Liver (tissue), 10 donors: ENCODE measurements at places on chromosomes 7 and 10.

DNA sequence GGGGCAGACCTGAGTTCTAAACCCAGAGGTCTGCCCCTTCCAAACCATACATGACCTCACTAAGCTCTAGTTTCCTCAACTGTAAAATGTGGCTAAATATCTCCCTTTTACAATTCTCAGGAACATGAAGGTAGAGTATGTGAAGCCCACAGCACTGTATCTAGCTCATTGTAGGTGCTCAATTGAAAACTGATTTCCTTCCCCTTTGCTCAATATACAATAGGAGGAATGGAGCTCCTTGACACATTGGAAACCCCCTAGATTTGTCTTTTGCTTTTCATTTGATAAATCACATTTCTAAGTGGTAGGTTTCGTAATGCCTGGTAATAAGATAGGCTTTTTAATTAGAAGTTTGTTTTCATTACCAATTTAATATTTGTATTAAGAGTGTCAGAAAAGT, 153.3 kb downstream of the ARID5B start:
- no peak for DNase-seq

DNA sequence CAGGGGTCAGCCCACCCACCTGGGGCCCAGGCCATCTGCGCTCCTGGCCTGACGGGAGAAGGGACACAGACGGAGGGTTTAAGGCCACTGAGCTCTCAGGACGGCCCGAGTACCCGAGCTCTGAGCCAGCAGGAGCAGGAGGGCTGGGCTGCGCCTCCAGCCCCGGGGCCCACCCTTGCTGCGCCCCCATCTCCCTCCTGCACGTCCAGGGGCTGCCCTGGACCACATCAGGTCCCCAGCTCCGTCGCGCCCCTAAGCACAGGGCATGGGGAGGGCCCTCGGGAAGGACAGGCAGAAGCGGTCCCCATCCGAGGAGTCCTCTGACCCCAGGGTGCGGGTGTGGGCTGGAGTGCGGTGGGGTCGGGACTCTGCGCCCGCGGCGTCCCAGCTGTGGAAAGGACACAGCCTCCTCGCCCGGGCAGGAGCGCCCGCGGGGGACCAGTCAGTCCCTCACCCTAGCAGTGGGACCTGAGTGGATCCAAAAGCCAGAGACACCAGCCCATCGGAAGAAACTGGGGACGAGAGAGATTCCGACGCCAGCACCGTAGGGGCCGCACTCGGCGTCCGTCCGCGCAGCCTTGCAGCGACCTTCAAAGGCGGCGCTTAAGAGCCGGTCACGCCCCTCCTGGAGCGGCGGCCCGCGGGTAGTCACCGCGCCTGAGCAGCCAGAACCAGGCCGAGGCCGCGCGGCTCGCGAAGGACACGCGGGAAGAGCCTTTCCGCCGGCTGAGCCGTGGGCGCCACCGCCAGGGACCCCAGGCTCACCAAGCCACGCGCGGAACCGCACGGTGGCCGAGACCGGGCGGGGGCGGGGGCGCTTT, 15.9 kb downstream of the CAMK2B start:
- DNase-seq: peak; percentile 37

DNA sequence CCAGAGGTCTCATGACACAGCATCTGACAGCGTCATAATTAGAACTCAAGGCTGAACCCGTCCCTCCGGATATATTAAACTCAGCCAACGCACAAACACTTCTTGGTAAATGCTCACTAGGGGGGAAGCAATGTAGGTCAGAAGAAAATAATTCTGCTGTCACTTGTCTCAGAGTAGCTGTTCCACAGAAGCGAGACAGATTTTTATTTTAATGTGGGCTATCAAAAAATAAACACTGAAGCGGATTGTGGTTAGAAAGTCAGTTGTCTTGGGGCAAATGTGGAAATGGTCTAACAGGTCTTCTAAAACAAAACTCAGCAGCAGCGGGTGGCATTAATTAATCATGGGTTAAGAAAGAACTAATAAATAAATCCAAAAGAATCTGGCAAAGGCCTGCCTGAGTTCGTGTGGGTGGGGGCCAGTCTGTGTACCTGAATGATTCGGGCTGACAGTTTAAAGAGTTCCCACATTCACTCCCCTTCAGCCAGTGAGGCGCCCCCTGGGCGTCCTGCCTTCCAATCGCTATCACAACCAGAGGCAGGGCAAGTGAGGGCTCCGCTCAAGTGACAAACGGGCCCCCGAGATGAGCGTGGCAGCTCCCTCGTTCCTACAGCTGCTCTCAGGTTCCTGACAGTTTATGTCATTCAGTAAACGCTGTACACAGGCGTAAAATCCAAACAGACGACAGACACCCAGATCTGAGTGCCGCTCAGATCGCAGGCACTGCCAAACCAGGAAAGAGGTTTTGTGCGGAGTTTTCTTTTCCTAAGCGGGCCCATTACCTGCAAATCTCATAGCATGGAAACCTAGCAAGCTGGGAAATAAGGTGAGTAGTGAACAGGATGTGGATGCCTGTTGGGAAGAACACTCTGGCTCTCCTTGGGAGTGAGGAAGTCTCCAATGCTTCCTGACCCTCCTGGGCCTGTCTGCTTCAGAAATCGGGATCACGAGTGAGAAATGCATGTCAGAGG, 52.9 kb downstream of the NRAP start:
- no peak for DNase-seq

- no peak for DNase-seq
Measured at GRCh38 chr10:32793033-32793432, 165.0 kb downstream of the ITGB1 start.

- DNase-seq: no peak
Measured at GRCh38 chr10:116207690-116208089, 65.3 kb downstream of the GFRA1 start.

DNA sequence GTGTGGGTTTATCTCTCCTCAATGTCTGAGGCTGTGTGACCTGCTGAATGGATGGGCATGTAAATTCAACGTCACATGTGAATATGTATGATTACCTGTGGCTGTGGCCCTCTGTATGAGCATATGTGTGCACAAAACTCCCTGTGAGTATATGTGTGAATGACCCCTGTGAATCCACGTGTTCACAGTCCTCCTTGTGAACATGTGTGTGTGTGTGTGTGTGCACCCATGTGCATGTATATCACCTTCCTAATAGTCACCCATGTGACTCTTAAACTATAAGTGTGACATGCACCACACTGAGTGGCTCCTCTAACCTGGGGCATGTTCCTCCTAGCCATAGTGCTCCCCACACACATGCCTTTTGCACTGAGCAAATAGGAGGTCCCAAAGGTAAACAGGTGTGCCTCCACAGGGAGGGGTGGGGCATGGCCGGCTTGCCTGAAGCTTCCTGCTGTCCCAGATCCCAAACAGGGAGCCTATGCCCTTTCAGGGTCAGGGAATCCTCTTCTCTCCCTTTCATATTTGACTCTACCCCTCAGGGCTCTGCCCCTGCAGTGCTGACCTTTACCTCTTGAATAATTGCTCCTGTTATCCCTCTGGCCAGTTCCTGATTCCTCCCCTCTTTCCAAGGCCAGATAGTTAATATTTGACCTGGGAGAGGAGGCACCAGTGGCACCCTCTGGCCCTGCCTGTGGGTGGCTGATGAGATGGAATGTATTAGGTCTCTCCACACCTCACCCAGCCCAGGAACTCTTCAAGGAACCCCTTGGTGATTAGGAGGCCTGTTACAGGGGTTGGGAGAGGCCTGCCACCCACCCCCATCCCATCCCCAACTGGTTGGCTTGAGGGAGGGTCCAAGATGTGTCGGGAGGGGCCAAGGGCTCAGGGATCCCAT, 1.9 kb downstream of the SEMA4G start:
- DNase-seq: peak; percentile 43

GRCh38 chr7:87831097-87831496, 45.1 kb downstream of the SLC25A40 start:
- DNase-seq: no peak

GRCh38 chr7:156764016-156764669, 123.6 kb downstream of the RNF32 start:
- peak; percentile 49 for DNase-seq

GRCh38 chr10:9018195-9019173, 964.0 kb downstream of the GATA3 start:
- DNase-seq: no peak

DNA sequence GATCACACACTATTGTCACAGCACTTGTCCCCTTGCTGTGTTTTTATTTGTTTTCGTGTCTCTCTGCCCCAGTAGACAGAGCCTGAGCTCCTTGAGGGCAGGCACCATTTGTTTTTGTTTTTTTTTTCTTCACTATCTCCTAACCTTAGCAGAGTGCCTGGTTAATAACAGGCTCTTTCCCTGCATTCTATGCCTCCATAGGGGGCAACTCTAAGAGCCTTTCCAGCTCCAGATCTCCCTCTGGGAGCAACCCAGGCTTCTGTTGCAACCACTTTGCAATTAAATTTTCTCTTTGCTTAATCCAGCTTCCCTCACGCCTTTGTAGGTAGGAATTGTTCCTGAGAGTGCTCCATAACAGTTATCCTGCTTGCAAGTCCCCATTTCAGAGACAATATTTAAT, 148.4 kb downstream of the PLXDC2 start:
- no peak for DNase-seq

DNA sequence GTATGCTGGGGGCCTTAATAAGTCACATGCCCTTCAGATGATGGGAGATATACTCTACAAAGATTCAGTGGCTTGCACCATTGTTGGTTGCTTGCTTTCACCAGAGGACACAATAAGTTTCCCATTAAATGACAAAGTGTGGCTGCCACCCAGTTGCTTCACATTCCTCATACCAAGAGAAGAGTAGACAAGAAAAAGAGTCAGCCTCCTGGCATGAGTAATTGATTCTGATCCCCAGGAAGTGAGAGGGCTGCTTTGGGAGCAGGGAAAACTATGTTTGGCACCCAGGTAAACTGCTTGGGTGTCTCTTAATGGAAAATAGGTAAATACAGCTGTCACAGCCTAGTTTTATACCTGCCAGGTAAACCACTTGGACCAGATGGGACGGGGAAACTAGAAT, 66.7 kb upstream of the IL6 start:
- no peak for DNase-seq

- no peak for DNase-seq
Measured at GRCh38 chr10:124101351-124101750, 8.0 kb upstream of the CHST15 start.

GRCh38 chr10:93813507-93814465, 56.0 kb downstream of the LGI1 start:
- DNase-seq: peak; percentile 40

GRCh38 chr10:112535531-112535951, 88.5 kb downstream of the VTI1A start:
- no peak for DNase-seq

DNA sequence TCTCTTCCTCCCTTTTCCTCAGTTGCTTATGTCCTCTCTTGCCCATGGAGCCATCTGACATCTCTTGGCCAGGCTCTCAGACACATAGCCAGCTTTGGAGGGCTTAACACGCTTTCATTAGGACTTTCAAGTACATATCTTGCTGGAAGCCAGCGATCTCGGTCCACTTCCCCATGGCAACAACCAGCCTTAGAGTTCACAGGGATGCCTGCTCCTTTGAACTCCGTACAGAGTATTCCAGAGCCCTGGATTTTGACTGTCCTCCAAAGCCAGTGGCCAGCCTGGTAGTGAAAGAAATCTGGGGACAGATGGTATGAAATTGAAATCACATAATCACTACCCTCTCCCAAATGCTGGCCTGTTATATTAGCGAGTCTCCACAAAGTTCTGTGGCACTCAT, 370.5 kb upstream of the NPVF start:
- DNase-seq: no peak

DNA sequence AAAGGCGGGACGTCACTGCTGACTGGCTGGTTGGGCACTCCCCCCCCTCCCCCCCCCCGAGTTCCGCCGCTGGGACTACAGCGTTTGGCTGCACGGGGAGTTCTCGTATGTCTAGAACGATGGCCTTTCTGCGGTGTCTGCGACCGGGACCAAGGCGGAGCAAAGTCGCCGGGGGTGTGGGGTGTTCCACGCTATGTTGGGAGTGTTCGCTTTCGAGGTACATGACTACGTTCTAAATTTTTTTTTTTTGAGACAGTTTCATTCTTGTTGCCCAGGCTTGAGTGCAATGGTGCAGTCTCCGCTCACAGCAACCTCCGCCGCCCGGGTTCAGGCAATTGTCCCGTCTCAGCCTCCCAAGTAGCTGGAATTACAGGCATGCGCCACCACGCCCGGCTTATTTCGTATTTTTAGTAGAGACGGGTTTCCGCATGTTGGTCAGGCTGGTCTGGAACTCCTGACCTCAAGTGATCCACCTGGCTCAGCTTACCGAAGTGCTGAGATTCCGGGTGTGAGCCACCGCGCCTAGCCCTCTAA, 573 bp upstream of the IDI1 start:
- DNase-seq: no peak

- DNase-seq: no peak
Measured at GRCh38 chr7:29075606-29076005, 70.7 kb downstream of the CPVL start.

DNA sequence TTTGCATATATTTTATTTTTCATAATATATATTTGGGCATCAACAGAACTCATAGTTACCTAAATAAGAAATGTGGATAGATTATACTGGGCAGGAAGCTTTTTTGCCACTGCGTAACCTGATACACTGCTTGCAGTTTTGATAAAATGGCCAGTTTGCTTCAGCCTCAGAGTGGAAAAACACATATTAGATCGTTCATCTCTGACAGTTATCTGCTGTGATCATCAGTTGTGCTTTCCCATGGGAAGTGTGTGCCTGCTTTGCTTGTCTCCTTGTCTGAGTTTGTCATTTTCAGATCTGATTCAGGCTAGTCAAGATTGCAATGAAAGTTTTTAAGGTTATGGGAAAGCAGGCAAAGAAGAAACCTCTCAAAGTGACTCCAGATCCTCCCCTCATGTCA, 54.0 kb downstream of the ADAM12 start:
- no peak for DNase-seq

DNA sequence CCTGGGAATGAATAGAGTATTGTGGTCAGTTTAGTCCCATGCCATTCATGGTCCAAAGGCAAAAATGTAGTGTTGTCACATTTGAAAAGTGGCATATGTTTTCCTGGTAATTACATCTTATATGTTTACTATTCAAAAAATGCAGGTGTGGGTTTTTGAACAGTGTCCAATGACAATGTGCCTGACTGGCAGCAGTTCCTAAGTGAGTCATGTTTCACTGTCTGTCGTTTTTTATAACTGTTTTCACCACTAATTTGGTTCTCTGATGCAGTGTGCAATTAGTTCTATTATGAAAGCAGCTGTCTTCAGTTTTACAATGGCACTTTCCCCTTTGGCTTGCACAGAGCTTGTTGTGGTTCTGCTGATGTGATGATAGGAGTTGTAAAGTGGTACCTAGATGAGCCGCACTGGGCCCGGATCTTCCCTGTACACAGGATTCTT, 162.3 kb downstream of the SEM1 start:
- no peak for DNase-seq

- DNase-seq: no peak
Measured at GRCh38 chr7:113521468-113521867, 397.3 kb downstream of the PPP1R3A start.

DNA sequence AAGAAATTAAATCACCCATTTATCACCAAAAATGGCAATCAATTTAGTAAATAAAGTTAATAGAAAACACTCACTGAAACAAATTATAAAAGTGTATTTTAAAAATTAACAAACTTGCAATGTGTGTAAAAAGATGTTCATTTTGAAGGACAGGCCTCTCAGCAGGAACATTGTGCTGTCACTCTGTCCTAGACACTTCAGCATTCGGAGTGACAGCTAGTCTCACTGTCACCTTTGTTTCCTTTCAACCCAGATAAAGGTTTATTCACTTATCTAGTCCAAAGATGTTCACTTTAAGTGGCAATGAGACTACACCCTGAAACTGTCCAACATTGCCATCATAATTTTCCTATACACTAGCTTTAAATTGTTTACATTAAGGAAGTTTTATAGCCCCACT, 91.9 kb upstream of the PLXDC2 start:
- no peak for DNase-seq
